ENCODE measurements at places on chromosomes 13 and 19.

DNA sequence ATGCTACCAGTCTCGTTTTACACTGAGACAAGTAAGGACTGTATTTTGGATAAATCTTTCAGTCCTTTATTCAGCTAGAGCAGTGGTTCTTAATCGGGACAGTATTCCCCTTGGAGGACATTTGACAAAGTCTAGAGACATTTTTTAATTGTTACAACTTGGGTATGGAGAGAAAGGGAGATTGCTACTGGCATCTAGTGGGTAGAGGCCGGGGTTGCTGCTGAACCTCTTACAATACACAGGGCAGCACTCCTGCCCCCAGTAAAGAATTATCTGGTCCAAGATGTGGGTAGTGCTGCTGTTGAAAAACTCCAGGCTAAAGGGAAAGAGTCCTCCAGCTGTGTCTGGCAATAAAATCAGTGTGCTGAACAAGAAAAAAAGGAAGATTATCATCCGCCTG, 334.8 kb downstream of the SLC7A1 start:
- no peak for DNase-seq

- DNase-seq, result no peak
Observed at GRCh38 chr13:51924756-51925544, 63.2 kb downstream of the CCDC70 start.

- DNase-seq, result no peak
Observed at GRCh38 chr19:3178973-3179738, 587 bp downstream of the S1PR4 start.

- no peak for DNase-seq
Observed at GRCh38 chr13:80341756-80342370, 937 bp upstream of the SPRY2 start.

DNA sequence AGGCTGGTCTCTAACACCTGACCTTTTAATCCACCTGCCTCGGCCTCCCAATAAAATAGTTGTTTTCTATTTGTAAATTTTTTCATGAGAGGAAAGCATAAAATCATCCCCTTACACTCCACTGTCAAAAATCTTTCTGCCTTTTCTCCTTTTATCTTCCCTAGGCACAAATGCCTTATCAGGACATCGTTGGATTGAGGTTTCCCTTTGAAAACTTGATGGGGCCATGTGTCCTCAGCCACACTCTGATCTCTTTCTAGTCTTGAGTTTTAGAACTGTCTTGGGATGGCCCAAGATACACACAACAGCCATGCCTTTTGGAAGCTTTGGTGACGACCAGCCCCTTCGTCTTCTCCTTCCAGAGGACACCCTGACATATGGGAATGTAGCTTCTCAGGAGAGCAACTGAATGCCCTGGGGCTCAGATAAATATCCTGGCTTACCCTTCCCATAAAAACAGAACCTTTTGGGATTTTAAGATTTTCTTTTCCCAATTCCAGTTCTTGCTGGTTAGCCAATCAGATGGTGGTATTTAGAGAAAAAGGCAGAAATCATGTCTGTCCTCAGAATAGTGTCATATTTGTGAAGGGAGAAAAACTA, 112.4 kb downstream of the ZNF429 start:
- DNase-seq, result no peak

GRCh38 chr19:48340995-48341394, 15.6 kb downstream of the EMP3 start:
- no peak for DNase-seq

GRCh38 chr13:78103936-78104335, 185.3 kb upstream of the EDNRB start:
- DNase-seq, result no peak

GRCh38 chr13:111139873-111140561, 24.9 kb downstream of the ARHGEF7 start:
- DNase-seq, result no peak

- no peak for DNase-seq
Observed at GRCh38 chr13:39835253-39835652, 179.8 kb downstream of the COG6 start.

GRCh38 chr13:29886446-29886845, 36.0 kb upstream of the UBL3 start:
- DNase-seq, result no peak

DNA sequence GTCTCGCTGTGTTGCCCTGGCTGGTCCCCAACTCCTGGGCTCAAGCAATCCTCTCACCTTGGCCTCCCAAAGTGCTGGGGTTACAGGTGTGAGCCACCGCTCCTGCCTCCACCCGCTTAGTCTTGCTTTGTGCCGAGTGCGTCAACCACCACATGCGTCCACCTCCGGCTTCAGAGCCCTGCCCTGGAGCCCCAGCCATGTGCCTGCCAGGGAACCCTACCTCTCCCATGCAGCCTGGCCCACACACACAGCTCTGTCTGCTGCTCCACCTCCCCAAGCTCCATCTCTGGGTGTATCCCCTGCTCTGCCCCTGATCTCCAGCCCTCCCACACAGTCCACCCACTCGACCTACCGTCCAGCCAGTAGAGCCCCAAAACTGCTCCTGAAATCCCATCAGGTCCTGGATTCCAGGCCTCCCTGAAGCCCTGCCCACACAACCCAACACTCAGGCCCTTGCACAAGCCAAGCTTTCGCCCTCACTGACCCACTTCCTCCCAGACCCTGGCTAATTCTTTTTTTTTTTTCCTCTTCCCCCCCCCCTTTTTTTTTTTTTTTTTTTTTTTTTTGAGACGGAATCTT, 9.6 kb downstream of the CYP2F1 start:
- DNase-seq, result no peak

DNA sequence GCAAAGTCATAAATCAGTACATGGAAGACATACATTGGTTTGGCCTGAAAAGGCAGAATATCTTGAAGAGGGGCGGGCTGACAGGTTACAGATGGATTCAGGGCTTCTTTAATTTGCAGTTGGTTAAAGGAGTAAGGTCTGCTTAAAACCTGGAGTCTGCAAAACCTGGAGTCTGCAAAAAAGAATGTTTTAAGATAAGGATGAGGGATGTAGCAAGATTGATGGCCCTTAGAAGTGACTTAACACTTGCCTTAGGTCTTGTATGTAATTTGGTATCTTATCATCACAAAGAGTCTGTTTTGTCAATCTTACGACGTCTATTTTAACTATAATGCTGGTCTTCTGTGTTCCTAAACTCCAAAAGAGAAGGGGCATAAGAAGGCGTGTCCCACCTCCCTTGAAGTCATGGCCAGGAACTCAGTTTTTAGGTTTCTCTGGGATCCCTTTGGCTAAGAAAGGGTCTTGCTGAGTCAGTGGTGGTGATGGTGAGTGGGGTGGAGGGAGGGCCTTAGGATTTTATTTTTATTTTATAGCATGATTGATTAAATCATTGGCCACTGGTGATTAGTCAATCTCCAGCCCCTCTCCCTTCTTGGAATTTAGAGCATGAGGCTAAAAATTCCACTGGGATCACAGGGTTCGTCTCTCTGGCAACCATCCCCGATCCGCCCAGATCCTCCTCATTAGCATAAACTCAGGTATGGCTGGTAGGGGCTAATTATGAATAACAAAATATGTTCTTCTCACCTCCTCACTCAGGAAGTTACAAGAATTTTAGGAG, 10.1 kb upstream of the HAS1 start:
- no peak for DNase-seq

GRCh38 chr19:33510462-33511194, 11.0 kb downstream of the PEPD start:
- no peak for DNase-seq

- DNase-seq, result peak; percentile 27
Observed at GRCh38 chr13:101751488-101751887, 299.0 kb downstream of the ITGBL1 start.

- no peak for DNase-seq
Observed at GRCh38 chr13:96821381-96821780, 172.9 kb downstream of the OXGR1 start.

- no peak for DNase-seq
Observed at GRCh38 chr13:98307463-98308085, 130.5 kb upstream of the RNF113B start.

DNA sequence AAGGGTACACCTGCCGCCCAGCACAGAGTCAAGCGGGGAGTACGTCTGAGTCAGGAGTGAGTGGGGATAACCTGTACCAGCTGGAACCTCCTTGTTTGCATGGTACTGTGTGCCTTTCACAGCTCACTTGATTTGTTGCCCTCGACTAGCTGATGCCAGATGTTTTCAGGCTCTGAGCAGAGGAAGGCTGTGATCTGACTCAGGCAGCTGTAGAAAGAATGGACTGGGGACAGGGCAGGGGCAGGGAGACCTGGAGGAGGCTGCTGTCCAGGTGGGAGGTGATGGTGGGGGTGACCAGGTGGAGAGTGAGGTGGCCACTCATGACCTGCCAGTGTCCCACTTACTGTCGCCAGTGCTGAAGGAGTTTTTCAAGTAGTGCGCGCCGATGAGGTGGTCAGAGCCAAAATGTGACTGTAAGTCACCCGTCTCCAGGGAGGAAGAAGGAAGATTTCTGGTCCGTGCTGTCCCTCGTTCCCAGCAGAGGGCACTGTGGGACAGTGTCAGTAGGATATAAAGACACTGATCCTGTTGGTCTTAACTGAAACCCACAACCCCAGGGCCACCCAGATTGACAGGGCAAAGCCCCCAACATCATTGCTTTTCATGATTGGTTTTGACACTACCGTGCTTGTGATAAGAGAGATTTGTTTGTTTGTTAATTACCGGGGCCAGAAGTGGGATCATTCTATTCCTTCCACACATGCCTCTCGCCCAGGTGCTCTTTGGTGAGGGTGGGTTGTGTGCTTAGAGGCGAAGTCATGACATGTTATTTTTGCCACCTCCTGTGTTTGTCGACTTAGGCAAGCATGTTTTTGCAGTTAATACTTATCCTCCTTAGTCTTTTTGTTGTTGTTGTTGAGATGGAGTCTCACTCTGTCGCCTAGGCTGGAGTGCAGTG, 128.4 kb downstream of the DPF1 start:
- peak; percentile 87 for DNase-seq

DNA sequence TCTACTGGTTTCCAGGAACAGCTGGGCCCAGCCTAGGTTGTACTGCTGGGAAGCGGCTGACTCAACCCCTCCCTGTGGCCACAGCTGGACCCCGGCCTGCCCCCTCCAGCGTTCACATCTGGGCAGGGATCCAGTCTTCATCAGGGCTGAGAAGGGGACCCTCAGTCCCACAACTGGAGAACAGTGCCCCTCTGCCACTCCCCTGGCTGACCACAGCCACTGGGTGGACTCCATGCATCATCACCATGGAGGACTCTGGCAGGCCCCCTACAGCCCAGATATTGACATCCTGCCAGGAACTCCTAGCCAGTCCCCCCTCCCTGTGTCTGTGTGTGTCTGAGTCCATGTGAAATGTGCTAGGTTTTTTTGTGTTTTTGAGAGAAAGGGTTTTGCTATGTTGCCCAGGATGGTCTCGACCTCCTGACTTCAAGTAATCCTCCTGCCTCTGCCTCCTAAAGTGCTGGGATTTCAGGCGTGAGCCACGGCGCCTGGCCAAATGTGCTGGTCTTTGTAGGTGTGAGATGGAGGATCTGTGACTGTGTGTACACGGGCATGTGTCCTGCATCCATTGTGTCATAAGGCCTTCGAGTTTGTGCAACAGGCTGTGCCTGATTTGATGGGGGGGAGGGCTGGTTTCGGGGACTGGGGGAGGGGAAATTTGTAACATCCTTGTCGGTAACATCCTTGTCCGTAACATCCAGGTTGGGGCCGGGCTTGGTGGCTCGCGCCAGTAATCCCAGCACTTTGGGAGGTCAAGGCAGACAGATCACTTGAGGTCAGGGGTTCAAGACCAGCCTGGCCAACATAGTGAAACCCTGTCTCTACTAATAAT, 4.0 kb upstream of the HOOK2 start:
- DNase-seq, result peak; percentile 46

DNA sequence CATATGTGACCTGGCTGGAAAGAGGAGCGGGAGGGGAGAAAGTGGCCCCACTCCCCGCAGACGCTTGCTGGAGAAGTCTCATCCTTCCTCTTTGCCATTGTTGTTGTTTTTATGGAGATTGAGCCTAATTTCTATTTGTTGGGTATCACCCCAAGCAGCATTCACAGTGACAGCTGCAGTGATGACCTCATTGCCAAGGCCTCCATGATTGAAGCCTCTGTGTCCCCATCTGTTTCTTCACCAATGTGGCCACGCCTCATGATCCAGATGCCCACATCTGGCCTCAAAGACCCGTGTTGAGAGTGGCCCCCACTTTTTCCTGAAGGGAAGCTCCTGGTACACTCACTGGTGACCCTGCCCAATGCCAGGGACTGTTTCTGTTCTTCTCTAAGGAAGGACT, 154.2 kb downstream of the SLC7A1 start:
- DNase-seq, result no peak

DNA sequence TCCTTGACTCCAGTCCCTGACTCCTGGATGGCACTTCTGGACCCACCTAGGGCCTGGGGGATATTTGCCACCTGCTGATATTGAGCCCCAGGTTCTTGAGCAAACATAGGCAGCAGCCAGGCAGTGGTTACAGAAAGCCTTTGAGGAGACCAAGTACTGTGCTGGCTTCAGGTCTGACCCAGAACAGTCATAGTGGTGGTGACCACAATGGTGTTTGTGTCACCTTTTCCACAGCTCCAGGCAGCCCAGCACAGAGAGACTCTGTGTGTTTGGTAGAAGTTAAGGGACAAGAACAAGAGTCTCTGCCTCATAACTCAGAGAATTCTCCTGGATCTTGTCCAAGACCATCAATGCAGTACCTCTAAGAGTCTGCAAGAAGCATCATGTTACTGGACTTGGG, 14.6 kb upstream of the CLC start:
- DNase-seq, result no peak
